Mesenchymal stem cell (in vitro differentiated cells and primary cell): ENCODE measurements at places on chromosomes 3 and 15.
A peak's percentile ranks its signal among the peaks of the same experiment; 100 is the strongest.

- DNase-seq: no peak
- no peak overlapping the region for H3K4me3 ChIP-seq
- no peak overlapping the region for H3K27ac ChIP-seq
- H3K36me3 ChIP-seq: no peaks in the 10 kb centered on the region
- H3K4me1 ChIP-seq: no peaks in the 10 kb centered on the region
Measured at GRCh38 chr3:97692831-97693230, 71.7 kb upstream of the ARL6 start.

- no peak overlapping the region for H3K27ac ChIP-seq
- no peak overlapping the region for H3K4me3 ChIP-seq
- no peaks in the 10 kb centered on the region for H3K27me3 ChIP-seq
- DNase-seq: no peak
- peaks cover 99% of the 10 kb centered on the region for H3K36me3 ChIP-seq
Measured at GRCh38 chr3:38129058-38129457, 7.9 kb downstream of the ACAA1 start.

GRCh38 chr3:69650066-69650419, 89.2 kb upstream of the MITF start:
- no peaks in the 10 kb centered on the region for H3K4me1 ChIP-seq
- H3K27ac ChIP-seq: peak overlapping the region; percentile 78
- no peaks in the 10 kb centered on the region for H3K27me3 ChIP-seq
- no peak for DNase-seq
- H3K4me3 ChIP-seq: no peak overlapping the region
- no peaks in the 10 kb centered on the region for H3K36me3 ChIP-seq

- H3K27ac ChIP-seq: no peak overlapping the region
- no peak overlapping the region for H3K4me3 ChIP-seq
- DNase-seq: no peak
- H3K27me3 ChIP-seq: no peaks in the 10 kb centered on the region
Measured at GRCh38 chr15:92896561-92896960, 3.6 kb upstream of the CHD2 start.

DNA sequence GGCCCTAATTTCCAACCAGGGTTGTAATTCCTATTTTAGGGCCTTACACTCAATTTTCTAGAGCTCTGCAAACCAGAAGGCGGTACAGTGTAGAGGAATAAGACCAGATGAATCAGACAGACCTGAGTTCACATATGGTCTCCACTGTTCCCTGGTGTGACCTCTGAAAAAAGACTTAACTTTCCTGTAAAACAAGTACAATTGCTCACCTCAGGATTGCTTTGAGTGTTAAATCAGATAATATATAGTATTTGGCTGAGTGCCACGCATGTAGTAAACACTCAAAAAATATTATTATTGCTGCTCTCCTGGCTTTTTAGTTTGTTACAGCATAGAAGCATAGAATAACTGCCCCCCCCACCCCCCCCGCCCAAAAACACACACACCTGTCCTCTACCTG, 51.0 kb upstream of the STT3B start:
- H3K36me3 ChIP-seq: no peaks in the 10 kb centered on the region
- no peak overlapping the region for H3K4me3 ChIP-seq
- H3K27ac ChIP-seq: no peak overlapping the region

GRCh38 chr3:143321058-143321769, 201.6 kb downstream of the CHST2 start:
- H3K27ac ChIP-seq: no peak overlapping the region
- no peaks in the 10 kb centered on the region for H3K27me3 ChIP-seq
- H3K4me1 ChIP-seq: no peaks in the 10 kb centered on the region
- H3K4me3 ChIP-seq: no peak overlapping the region

DNA sequence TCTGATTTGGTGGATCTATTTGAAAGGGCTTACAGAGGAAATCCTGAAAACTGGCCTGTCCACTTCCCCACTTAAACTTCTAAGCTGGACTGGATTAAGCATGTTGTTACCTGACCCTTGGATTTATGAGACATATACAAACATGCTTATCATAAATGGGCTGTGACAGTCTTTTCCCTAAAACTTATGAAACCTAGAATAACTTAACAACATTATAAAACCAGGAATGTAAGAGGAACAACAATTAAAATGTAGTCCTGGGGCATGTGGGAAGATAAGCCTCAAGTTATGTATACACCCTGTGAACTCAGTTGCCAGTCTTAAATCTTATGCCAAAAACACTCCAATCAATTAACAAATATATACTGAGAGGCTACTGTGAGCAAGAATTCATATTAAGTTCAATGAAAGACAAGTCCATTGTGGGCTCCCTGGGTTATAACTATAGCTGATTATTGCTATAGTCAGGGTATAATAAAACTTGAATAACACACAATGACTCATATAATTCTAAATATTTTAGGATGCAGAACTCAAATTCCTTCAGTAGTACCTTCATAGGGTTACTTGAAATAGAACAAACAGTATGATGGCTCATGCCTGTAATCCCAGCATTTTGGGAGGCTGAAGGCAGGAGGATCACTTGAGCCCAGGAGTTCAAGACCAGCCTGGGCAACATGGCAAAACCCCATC, 87.2 kb upstream of the PPIB start:
- DNase-seq: no peak
- H3K27me3 ChIP-seq: no peaks in the 10 kb centered on the region
- H3K4me3 ChIP-seq: no peak overlapping the region
- peaks cover 7% of the 10 kb centered on the region for H3K4me1 ChIP-seq

DNA sequence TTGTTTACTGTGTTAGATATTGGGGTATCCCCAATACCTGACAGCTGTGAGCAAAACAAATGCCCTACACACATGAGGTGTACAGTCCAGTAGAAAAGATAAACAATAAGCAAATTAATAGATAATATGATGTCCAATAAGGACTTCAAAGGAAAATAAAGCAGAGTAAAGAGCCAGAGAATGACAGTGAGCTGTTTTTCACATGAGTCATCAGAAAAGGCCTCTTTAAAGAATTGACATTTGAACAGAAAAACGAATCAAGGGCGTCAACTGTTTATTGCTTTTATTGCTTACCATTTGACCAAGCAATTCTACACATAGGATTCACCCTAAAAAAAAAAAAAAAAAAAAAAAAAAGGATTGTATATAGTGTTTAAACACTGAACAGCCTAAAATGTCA, 96.6 kb upstream of the FLNB start:
- no peaks in the 10 kb centered on the region for H3K4me1 ChIP-seq
- H3K27ac ChIP-seq: no peak overlapping the region
- no peaks in the 10 kb centered on the region for H3K27me3 ChIP-seq
- peak; percentile 51 for DNase-seq
- H3K36me3 ChIP-seq: peaks cover 61% of the 10 kb centered on the region

GRCh38 chr3:127410678-127411077, 122.8 kb upstream of the PRR20G start:
- H3K36me3 ChIP-seq: no peaks in the 10 kb centered on the region
- H3K4me1 ChIP-seq: no peaks in the 10 kb centered on the region
- no peak overlapping the region for H3K27ac ChIP-seq
